ENCODE measurements at places on chromosomes 7 and 10. TPM values are rescaled to one million over a fixed set of nuclear protein-coding genes. Genes with fewer than 3 reads are reported as not detected.

Gene AUTS2
- 103 TPM for polyA plus RNA-seq

Gene LEP
- 0.05 TPM for polyA plus RNA-seq

Gene HOXA9
- polyA plus RNA-seq = 0.29 TPM

Gene SFR1
- polyA plus RNA-seq = 12.5 TPM

Gene TRIM50
- not detected for polyA plus RNA-seq

Gene FAM25A
- polyA plus RNA-seq = not detected

Gene HYAL4
- 0.93 TPM for polyA plus RNA-seq

Gene NODAL
- 0.67 TPM for polyA plus RNA-seq

Gene UNCX
- not detected for polyA plus RNA-seq

Gene SHTN1
- 34.0 TPM for polyA plus RNA-seq

Gene PPP1R17
- polyA plus RNA-seq = not detected

Gene TBX20
- not detected for polyA plus RNA-seq

Gene CLEC2L
- 0.24 TPM for polyA plus RNA-seq

Gene DGKB
- 0.22 TPM for polyA plus RNA-seq

Gene ANKRD2
- polyA plus RNA-seq = 0.33 TPM

Gene NUDT13
- 7.6 TPM for polyA plus RNA-seq

Gene COL17A1
- polyA plus RNA-seq = 0.84 TPM

Data from right lung (tissue), 10 donors.